Activated T-helper 9 cell treated with anti-CD3 and anti-CD28 coated beads, Interleukin-2, amount 50 U/mL, for 16 hours (primary cell): ENCODE measurements at places on chromosomes 2 and 18.

GRCh38 chr2:235666213-235666781 lies 172.5 kb downstream of the AGAP1 start:
- no peak for DNase-seq

DNA sequence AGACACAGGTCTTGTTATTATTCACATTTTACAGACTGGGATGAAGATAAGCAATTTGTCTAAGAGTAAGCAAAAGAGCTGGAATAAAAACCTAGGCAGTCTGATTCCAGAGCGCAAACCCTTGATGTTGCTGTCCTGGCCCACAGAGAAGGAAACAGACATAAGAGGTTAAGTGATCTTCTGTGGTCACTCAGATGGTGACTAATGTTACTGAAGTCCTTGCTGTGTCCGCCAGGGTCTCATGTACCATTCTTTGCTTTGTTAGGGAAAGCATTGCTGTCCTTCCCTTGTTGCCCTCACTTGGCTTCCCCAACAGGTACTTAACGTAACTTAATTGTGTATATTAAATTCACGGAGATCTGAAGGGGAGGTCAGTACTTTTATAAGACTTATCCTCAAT lies 14.9 kb upstream of the FAP start:
- no peak for DNase-seq

DNA sequence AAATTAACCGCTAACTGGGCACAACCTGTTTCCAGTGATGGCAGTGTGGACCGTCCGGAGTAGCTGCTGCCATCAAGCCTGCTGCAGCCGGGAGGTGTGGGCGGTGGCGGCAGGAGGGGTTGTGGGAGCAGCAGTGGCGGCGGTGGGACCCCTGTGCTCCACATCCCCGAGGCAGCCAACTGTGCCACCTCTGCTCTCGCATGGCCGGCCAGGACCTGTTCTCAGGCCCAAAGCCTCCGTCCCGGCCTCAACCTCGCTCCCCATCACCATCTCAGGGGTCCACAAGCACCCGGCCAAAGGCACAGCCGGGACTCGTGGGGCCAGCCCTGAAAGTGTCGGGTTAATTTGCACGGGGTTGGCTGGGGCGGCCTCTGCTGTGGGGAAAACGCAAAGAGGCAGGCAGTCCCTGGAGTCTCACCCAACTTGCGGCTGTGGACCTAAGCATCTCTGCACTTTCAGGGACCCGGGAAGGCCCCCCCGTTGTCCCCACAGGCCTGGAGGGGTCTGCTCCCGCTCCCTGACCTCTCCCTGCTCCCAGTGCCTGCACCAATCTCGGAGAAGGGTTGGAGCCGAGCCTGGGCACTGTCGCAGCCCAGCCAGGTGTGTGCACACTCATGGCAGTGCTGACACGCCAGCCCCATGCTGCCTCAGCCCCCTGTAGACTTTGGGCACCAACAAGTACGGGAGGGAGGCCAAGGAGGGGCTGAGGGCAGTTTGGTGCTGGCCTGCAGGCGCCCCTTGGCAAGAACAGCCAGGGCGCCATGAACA lies 44.4 kb upstream of the PEX13 start:
- DNase-seq, result no peak

DNA sequence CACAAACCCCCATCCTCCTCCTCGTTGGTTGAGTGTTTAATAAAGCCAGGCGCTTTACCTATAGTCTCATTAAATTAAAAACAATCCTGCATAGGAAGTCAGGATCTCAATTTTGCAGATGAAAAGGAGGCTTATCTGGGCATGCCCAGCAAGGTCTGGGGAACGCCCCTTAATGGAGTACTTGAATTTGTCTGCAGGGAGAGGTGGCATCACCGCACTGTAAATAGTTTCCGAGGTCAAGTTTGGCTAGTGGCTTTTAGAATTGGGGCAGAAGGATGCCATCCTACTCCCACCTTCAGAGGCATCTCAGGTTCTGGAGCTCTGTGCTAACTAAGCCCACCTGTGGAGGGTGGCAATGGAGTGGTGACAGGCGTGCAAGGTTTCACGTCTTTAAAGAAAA lies 149.2 kb downstream of the TGIF1 start:
- DNase-seq, result no peak

DNA sequence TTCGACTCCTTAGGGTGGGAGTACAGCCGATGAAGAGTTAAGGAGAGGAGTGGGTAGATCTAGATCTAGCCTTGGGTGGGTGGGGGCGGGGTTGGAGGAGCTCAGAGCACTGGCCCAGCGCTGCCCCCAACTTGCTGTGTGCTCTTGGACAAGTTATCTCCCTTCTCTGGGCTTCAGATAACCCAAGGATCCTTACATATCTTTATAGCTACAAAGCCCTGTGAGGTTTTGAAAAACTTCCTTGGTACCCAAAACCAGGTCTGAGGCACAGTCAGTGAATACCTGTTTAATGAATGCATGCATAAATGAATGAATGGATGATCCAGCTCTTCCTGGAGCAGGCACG lies 1.3 kb upstream of the ODC1 start:
- DNase-seq, result no peak

DNA sequence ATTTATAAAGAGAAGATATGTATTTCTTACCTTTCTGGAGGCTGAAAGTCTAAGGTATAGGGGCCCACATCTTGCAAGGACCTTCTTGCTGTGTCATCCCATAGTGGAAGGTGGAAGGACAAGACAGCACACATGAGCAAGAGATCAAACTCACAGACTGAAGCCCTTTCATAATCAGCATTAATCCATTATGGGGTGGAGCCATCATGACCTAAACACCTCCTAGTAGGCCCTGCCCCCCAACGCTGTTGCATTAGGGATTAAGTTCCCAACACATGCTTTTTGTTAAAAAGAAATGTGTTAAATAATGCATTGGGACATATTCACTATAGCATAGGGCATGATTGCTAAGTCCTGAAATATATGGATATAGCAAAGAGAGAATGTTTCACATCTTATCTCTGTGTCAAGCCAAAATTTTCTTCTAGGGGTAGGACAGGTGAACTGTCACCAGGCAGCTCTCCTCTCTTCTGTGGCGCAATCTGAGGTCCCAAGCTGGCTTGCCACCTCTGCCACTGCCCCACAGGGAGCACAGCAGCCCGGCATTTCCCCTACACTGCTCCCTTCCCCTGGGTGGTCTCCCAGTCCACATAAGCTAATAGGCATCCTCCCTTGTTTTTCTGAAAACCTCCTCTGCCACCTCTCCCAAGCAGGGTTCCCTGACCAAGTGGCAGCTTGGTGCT lies 8.3 kb upstream of the CTIF start:
- DNase-seq, result no peak

- DNase-seq, result no peak
Measured at GRCh38 chr2:183604065-183604464, 479.8 kb downstream of the NUP35 start.

- no peak for DNase-seq
Measured at GRCh38 chr2:39919511-39920306, 140.7 kb upstream of the THUMPD2 start.

DNA sequence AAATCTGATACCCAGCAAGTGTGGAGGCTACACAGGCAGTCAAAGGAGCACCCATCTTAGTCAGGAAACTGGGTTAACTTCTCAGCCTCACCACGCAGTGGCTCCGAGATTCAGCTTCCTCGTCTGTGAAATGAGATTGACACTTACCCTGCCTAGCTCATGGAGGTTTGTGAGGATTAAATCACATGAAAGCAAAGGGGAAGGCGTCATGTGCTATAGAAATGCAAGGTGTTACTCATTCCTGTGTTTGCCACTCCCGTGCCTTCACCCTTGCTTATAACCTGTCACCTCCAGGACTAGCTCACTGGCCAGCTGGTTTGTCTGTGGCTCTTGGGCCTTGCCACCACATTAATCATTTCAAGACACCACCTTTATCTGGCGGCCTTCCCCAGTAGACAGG lies 118.9 kb upstream of the FOSL2 start:
- no peak for DNase-seq

DNA sequence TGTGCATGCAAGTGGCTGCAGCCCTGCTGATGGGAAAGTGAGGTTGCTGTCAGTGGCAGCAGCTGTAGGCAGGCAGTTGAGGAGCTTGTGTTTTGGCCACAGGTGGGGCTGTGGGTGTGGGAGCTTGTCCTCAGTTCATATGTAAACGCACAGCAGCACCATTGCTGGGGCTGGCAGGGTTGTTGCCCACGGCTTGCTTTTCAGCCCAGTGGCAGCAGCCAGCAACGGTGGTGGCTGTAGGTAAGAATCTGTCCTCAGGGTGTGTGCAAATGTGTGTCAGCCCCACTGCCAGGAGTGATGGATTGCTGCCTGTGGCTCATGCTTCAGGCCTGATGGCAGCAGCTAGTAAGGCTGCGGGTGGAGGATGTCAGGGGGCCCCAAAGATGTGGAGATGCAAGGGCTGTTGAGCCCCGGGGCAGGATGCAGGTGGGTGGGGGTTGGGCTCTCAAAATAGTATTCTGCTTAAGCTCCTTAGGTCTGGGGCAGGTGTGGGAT lies 141.3 kb upstream of the THUMPD2 start:
- DNase-seq, result no peak

DNA sequence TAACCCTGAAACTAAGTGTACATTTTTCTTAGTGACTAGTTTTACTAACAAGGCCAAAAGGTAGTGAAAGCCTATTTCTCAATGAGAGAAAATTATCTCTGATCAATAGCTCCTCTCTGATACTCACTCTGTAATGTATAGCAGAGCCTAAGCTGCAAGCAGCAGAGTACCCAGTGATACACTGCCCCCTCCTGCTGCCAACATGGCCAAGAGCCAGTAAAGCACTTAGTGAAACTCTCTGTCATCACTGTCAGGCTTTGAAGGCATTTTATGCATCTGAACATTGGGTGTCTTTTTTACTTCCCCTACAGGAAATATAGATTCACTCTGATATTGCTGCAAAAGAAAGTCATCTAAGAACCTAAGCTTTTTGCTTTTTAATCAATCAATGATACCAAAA lies 784.1 kb upstream of the CDH7 start:
- no peak for DNase-seq

DNA sequence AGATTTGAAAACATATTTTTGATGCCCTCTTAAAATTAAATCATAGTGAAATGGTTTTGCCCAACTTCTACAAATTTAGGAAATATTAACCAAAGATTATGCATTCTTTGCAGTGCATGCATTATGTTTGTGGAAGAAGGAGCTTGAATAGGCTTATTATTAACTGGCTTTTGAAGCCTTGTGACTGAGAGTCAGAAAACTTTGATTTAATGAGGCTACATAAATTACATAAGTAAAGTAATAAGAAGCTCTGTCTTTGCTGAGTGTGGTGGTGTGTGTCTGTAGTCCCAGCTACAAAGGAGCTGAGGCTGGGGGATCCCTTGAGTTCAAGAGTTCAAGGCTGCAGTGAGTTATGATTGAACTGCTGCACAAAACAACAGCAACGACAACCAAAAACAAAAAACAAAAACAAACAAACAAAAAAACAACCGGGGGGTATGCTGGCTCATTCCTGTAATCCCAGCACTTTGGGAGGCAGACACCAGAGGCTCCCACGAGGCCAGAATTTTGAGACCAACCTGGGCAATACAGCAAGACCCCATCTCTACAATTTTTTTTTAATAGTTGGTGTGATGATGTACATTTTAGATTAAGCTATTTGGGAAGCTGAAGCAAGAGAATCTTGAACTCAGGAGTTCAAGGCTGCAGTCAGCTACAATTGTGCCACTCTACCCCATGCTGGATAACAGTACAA lies 57.0 kb upstream of the LRRTM4 start:
- DNase-seq, result no peak
